Activated T-helper 2 cell treated with anti-CD3 and anti-CD28 coated beads, Interferon-gamma antibody, Interleukin-2, Interleukin-4, amounts not matched to agents 10 μg/mL and 5 μg/mL and 100 μg/mL, durations not matched to agents 14 hours and 24 hours and 36 hours (primary cell): ENCODE measurements at places on chromosomes 4 and X. TPM values are rescaled to one million over a fixed set of nuclear protein-coding genes. Genes with fewer than 3 reads are reported as not detected.

- DNase-seq, result no peak
These were observed 78.9 kb downstream of the NCAPG start for GRCh38 chr4:17889692-17890091.

DNA sequence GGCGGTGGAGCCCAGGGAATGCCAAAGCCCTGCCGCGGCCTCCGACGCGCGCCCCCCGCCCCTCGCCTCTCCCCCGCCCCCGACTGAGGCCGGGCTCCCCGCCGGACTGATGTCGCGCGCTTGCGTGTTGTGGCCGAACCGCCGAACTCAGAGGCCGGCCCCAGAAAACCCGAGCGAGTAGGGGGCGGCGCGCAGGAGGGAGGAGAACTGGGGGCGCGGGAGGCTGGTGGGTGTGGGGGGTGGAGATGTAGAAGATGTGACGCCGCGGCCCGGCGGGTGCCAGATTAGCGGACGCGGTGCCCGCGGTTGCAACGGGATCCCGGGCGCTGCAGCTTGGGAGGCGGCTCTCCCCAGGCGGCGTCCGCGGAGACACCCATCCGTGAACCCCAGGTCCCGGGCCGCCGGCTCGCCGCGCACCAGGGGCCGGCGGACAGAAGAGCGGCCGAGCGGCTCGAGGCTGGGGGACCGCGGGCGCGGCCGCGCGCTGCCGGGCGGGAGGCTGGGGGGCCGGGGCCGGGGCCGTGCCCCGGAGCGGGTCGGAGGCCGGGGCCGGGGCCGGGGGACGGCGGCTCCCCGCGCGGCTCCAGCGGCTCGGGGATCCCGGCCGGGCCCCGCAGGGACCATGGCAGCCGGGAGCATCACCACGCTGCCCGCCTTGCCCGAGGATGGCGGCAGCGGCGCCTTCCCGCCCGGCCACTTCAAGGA is at the start of gene FGF2:
TSS of gene FGF2 (plus strand) at position 279 of the 705 bp plus-strand sequence. CDS start at position 623, 344 bp downstream.
- peak; percentile 17 for DNase-seq

Gene ADH1B
- total RNA-seq, result not detected in 2 replicates

DNA sequence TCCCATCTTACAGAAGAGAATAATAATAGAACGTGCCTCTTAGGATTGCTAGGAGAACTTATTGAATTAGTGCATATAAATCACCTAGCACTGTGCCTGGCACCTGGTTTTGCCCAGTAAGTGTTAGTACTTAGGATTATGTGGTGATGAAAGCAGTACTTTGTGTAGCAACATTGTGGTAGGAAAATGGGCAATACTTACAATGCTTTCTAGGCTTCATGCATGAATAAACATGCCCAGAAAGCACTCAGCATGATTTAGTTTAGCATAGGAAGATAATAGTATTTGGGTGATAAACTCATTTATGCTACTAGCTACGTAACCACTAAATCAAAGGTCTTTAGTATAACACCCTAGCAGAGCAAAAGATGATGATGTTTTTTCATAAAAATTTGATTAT is 105.6 kb downstream of the NEUROG2 start:
- DNase-seq, result no peak

DNA sequence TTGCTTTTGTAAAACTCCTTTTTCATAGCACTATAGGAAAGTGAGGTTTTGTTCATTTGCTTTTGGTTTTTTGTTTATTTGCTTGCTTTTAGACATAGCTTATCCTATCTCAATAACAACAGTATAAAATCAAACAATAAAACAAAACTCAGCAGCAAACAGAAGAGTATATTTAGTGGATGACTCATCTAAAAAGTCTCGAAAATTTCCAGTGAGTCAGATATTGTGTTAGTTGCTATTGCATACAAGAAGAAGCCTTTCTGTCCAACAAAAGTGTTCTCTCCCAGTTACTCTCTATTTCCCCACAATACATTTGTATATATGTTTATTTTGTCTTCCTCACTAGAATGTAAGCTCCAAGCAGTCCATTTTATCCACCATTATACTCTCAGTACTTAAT is 36.0 kb upstream of the NPNT start:
- DNase-seq, result no peak

Gene TMEM187
- 2.1 and 2.7 TPM in 2 replicates for total RNA-seq

Gene CSAG1
- not detected in 2 replicates for total RNA-seq

DNA sequence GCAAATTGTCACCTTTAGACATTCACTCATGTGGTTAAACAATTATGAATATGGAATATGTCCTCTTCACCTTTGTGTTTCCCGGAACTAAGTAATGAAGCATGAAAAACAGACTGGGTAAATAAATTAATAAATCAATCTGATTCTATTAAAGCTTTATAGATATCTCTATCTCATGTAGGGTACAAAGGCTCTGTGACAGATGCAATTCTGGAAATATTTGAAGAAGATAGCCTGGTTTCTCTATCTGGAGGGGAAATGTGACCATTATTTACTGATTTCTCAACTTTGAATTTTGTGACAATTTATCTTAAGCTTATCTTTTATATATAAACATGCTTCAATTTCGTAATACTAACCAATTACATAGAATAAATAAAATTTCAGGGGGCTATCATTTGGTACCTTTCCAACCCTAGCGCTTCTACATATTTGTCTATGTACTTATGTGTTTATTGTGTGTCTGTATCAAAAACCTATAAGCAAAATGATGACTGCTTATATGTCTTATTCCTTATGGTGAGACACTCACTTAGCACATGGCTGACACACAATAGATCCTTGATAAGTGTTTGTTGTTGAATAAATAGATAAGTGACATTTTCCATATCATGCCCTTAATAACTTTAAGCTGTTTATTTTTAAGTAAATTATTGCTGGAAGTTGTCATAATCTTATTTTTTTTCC is 9.9 kb downstream of the CTSO start:
- no peak for DNase-seq

Gene H2BW2
- not detected in 2 replicates for total RNA-seq

GRCh38 chr4:155403886-155404285 is 27.1 kb upstream of the MAP9 start:
- DNase-seq, result no peak

- DNase-seq, result no peak
These were observed 135.7 kb upstream of the SCML1 start for GRCh38 chrX:17601441-17602200.

DNA sequence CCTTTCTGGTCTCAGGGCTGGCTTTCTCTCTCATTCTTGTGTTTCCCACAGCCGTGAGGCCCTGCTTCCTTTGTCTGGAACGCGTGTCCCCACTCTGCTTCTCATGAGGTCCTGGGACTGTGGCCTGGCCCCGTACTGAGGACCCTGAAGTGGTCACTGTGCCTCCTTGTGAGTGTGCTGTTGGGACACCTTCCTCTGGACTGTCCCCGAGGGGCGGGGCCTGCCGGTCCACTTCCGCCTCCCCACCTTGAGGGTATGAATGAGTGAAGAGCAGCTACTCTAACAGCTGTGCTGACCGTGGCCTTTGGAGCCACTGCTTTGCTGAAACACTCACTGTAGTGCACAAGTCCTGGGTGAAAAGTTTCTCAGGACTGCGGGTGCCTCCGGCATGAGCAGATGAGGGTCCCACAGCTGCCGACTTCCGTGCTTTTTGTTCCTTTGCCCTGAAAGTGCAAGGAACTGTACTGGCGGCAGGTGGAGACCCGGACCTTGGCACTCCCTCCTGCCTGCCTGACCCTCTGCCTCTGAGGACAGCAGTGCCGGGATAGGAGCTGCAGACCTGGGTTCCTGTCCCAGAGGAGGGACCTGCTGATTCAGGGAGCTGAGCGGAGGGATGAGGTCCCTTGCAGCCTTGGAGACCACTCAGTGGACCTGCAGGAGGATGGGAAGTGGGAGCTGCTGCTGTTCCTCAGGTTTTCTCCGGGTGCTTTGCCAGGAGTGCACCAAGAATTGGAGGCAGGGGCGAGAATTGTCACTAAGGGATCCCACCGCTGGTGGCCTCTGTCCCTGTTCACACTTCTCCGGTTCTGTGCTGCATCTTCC is 38.0 kb downstream of the HTT-AS start:
- DNase-seq, result no peak

Gene MAGEA2B
- total RNA-seq, result not detected in 2 replicates

DNA sequence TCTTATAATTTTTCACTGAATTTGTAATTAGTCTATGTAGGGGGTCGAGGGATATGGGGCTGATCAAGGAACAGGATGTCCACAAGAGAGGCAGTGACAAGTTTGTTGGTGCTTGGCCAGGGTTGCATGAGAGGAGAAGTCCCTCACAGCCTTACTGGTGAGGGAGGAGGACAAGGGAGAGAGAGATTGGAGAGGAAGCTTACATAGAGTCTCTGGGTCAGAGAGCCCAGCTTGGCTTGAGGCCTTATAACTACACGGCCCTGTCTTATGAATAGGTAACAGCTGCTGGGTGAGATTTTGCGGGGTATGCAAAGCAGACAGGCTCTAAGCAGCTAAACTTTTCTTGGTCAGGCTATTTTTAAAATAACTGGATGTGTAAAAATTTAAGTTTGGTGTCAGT is 37.9 kb upstream of the OTUD4 start:
- DNase-seq, result no peak

Gene MSANTD1
- 0.64 and 0.68 TPM in 2 replicates for total RNA-seq

- no peak for DNase-seq
These were observed 145.6 kb upstream of the FAT4 start for GRCh38 chr4:125169192-125169591.

GRCh38 chr4:128521156-128521555 is 233.5 kb upstream of the PGRMC2 start:
- no peak for DNase-seq

GRCh38 chr4:149056615-149057014 is 614.4 kb upstream of the NR3C2 start:
- no peak for DNase-seq

DNA sequence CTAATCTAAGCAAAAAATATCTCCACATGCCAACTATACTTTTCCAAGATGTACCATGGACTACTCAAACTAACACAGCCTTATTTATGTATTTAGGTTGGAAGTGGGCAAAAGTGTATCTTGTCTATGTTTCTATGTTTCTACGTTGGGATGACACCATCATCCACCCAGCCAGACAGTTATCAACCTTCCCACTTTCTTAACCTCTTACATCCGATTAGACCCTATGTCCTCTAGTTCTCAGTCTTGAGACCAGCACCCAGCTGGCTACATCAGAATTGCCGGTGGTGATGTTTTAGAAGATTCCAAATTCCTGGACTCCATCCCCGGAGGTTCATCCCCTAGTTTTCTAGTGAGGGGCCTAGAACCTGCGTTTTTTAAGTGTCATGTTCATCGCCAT is 1.0 kb upstream of the AASDH start:
- DNase-seq, result no peak

- DNase-seq, result no peak
These were observed 482.8 kb upstream of the FAM241A start for GRCh38 chr4:111662496-111662895.

GRCh38 chr4:140047017-140047640 is 106.9 kb downstream of the MAML3 start:
- DNase-seq, result no peak

DNA sequence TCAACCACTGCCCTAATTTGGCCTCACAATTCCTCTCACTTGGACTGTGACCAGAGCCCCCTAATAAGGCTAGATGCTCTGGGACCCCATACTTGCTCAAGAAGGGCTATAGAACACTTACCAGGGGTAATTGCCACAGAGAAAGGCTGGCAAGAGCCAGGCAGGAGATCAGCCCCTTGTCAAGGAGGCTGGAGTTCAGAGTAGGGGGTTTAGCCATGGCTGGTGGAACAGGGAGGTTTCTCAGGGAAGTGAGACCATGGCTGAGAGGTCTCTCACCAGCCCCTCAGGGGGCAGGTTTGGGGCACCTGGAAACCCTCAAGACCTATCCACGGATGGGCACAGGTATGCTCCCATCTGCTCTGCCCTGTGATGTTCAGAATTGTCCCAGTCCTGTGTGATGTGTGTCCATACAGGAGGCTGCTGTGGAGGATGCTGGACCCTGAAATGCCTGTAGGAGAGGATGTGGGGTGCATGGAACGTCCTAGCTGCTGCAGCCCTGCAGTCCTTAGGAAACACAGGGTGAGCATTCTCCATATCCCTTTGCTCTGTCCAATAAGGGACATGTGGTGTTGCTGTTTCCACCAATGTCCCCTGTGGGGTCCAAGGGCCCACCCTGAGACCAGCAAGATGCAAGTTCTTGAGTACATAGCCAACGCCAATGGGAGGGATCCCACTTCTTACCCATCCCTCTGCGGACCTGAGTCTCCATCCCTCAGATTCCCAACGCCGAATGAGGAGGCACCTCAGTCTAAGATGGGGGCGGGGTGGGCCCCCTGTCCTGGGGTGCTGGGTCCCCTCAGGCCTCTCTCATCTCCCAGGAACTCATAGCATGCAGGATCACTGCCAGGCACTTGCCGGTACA is 16.4 kb upstream of the HSFX1 start:
- DNase-seq, result no peak

Gene GPR82
- 0.14 TPM in 1 of 2 replicates, not detected in the other for total RNA-seq

GRCh38 chrX:104195489-104196084 is 29.3 kb downstream of the FAM199X start:
- DNase-seq, result no peak

DNA sequence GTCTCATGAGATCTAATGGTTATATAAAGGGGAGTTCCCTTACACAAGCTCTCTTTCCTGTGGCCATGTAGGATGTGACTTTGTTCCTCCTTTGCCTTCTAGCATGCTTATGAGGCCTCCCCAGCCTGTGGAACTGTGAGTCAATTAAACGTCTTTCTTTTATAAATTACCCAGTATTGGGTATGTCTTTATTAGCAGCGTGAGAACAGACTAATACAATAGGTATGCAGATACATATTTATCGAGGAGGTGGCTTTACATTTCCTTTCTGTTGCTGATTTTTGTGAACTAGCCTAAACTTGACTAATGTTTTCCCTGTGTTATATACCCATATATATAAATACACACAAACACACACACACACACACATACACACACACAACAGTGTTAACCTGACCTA is 80.2 kb downstream of the VCX2 start:
- DNase-seq, result no peak

Gene NDST4
- total RNA-seq, result not detected in 2 replicates

Gene DGAT2L6
- total RNA-seq, result not detected in 2 replicates

DNA sequence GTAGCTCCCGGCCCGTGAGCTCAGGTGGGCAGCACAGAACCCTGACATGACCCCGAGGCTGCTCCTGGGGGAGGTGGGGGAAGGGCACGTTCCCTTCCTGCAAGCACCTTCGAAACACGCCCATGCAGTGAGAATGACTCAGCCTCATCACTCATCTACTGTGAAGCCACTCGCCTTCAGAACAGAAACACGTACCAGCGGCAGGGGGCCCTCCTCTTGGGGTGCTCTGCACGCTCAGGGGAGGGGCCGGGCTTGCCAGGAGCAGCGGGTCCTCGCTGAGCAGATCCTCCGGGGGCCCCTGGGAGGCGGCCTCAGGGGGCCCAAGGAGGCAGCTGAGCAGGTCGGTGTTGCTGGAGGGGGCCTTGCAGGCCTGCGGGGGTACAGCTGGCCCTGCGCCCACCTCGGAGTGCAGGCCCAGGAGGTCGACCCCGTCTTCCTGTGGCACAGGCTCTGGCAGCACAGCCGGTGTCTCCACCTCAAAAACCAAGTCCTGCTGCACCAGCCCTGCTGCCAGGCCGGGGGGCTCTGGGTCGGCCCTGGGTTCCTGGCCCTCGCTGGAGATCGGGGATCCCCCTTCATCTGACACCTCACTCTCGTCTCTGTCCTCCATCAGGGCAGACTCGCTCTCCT is 40.9 kb upstream of the CPLX1 start:
- DNase-seq, result no peak
